Stimulated activated CD4-positive, alpha-beta T cell treated with anti-CD3 and anti-CD28 coated beads, Interleukin-15, amount 100 ng/mL, for 1 hour (primary cell): ENCODE measurements at places on chromosomes 2 and 18.

GRCh38 chr2:136236019-136236418 lies 118.1 kb upstream of the CXCR4 start:
- no peak for DNase-seq

- no peak for DNase-seq
These were observed 148.6 kb downstream of the MAIP1 start for GRCh38 chr2:200104015-200104414.

DNA sequence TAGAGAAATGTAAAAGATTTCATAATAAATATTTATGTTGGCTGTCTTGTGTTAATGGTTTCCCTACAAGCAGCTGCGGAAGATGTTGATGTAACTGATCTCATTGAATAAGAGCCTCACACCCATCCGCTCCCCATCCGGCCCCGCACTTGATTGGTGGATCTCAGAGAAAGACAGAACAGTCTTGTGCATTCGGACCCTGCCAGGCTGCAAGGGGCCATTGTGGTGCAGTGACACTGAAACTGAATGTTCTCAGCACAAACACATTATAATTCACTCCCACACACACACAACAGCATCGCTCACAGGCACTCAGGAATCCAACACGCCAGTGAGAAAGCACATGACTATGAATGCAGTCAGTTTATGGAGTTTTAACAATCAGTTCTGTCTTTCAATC lies 47.8 kb downstream of the PRELID3A start:
- no peak for DNase-seq

GRCh38 chr2:83572400-83572799 lies 886.7 kb downstream of the SUCLG1 start:
- no peak for DNase-seq

- DNase-seq, result no peak
These were observed 258.6 kb downstream of the NRXN1 start for GRCh38 chr2:50773211-50773932.

DNA sequence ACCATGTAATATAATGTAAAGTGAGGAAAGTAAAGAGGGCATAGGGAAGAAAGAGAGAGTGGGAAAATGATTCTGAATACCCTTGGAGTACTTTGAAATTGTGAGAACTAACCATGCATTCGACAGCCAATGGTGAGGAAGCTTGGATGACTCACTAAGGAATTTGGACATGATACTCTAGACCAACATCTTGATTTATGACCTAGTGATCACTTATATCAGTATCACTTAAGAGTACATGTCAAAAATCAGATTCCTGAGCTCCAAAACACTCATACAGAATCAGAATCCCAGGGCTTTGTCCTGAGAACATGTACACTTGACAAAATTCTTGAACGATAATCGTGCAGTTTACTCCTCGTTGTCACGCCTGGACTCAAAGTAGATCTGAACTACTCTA lies 1899.8 kb upstream of the PIK3C3 start:
- DNase-seq, result no peak

DNA sequence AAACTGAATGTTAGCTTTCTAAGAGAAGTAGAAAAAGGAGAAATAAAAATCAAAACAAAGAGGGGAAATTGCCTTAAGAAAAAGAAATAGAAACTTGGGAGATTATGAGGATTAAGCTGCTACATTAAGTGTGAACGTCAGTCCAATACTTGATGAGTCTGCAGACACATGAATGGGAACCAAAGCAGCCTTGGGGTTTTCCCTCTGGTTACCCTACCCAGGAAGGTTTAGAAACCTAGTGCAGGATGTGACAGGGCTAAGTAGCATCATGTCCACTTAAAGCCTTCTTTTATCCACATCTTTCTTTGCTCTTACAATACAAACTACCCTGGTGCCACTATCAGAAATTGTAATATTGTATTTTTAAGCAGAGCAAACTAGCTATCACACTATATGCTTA lies 22.3 kb downstream of the SLC35F5 start:
- DNase-seq, result no peak

DNA sequence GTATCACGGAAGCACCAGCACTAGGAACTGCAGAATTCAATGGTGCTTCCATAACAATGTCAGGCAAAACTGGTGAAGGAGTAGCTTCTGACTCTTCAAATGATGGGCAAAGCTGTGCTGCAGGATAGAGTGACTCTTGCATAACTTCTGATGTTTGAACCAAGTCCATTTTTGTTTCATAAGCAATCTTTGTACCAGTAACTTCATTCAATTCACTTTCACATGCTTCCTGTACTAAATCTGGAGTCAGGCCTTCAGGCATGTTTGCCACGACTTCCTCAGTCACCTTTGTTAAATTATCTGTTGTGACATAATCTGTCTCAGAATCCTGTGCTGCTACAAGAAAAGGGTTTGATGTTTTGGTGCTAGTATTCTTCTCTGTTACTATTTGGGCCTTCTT lies 24.0 kb downstream of the RTN4 start:
- DNase-seq, result no peak

- DNase-seq, result no peak
These were observed 301.3 kb upstream of the ID2 start for GRCh38 chr2:8380566-8380965.

DNA sequence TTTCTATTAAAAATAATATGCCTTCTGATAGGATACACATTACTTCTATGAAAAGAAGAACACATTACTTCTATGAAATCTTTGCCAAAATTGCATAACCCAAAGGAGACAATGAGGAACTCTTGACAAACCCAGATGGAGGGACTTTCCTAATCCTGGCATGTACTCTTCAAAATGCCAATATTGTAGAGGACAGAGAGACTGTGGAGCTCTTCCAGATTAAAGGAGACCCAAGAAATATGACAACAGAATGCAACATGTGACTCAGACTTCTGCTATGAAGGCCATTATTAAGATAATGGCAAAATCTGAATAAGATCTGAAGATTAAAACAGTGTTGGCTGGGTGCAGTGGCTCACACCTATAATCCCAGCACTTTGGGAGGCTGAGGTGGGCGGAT lies 22.2 kb downstream of the SOWAHC start:
- no peak for DNase-seq

DNA sequence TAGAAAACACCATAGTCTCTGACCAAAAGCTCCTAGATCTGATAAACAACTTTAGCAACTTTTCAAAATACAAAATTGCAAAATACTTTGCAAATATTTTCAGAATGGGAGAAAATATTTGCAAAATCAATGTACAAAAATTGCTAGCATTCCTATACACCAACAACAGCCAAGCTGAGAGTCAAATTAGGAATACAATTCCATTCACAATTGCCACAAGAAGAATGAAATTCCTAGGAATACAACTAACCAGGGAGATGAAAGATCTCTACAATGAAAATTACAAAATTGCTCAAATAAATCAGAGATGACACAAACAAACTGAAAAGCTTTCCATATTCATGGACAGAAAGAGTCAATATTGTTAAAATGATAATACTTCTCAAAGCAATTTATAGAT lies 327.0 kb upstream of the ZC3H15 start:
- DNase-seq, result no peak

- DNase-seq, result no peak
These were observed 33.8 kb upstream of the DNMT3A start for GRCh38 chr2:25375371-25375988.

DNA sequence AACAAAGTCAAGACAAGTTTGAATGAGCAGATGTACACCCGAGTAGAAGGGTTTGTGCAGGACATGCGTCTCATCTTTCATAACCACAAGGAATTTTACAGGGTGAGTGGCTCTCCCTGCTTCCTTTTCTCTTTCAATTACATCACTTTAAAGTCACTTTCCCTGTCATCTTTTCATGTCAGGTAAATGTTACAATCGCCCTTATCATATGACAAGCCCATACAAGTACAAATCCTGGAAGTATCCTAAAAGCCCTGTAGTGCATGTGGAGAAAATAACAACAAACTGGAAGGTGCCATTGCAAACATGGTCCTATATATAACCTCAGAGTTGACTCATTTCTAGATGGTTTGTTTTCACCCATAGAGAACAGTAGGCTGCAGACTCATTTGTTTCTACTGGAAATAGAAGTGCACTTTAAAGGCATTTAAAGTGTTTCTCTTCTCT lies 126.0 kb downstream of the SP100 start:
- DNase-seq, result no peak

DNA sequence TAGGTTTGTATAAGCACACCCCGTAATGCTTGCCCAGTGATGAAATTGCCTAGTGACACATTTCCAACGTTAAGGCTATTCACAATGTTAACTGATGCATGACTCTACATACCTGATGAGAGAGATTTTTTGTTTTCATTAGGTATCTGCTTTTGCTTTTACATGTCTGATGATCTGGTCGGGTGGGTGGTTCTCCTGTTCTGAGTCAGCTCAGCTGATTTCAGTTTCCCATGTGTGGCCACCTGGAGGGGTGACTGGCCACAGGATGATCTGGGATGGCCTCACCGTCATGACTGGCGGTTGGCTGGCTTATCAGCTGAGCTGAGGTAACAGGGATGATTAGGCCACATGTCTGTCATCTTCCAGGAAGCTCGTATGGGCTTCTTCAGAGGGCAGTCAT lies 33.8 kb upstream of the ACYP2 start:
- no peak for DNase-seq

- no peak for DNase-seq
These were observed 1.7 kb upstream of the RPE start for GRCh38 chr2:210000464-210001324.

DNA sequence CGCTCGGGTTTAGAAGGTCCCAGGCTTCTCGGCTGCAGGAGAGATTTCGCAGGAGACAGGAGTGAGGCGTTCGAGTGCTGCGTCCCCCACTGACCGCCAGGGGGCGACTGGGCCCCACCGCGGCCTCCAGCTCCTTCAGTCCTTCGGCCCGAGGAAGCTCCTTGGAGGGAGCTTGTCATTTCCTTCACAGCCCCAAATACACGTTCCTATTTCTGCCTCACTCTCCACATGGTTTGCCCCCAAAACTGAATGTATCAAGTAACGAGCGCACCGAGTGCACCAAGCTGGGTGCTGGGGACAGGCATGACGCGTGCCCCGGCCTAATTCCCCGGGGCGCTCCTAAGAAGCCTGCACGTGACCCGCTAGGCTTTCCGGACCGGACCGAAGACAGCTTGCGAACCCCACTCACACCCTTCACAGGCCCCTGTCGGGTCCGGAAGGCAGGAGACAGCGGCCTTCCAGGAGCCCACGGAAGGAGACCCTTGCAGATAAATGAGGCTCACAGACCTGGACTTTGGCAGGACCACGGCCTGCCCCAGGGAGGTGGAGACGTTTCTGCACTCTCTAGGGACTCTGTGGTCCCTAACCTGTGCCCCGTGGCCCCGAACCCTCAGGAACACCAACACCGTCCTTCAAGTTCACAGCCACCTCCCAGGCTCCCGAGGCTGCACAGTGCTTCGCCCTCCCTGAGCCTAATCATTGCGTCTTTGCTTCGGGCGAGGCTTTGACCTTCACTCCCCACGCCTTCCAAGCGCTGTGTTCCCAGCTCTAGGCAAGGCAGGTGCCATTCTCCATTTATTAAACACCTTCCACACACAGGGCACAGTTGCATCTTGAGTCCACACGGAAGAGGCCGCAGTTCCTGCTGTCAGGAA lies 13.0 kb upstream of the FAHD2A start:
- DNase-seq, result no peak

GRCh38 chr2:237721458-237721857 lies 77.1 kb upstream of the RBM44 start:
- no peak for DNase-seq

DNA sequence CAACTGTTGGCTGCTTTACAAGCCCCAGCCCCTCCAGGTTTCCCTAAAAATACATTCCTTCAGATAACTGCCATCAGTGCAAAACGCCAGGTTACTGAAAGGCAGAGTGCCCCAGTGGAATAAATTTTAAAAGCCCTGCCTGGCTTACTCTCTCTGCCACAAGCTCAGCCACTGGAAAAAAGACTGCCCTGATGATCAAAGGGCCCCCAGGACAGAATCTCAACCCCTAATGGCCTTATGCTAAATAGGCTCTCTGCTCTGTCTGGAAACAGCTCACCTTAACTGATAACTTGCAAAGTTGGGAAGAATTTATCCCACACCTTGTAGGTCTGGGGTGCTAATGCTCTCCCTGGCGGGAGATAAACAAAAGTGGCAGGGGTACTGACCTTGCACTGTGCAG lies 33.9 kb downstream of the CFAP53 start:
- no peak for DNase-seq
